ENCODE measurements at places on chromosomes 12 and 14.

DNA sequence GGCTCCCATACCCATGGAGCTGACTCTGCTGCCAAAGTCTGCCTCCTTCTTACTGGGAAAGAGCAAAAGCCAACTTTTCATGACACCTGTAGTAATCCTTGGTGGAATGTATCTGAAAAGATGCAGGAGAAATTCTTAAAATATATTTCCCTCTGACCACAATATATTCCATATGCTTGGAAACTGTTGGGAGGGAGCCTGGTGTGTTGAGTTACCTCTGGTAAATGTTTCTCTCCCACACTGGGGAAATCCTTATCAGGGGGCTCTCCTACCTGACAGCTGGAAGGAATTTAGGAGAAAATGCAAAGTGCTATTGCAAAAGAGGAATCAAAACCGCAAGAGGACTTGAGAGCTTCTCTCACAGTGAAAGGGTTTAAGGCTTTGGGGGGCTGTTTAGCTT lies 139.4 kb downstream of the TBX5 start:
- no peak for DNase-seq

- DNase-seq: no peak
Observed at GRCh38 chr12:53752621-53753020, 842 bp upstream of the CISTR start.

- no peak for DNase-seq
Observed at GRCh38 chr14:66610154-66610563, 102.2 kb downstream of the GPHN start.

GRCh38 chr12:47020211-47020821 lies 59.1 kb upstream of the PCED1B start:
- DNase-seq: no peak

- no peak for DNase-seq
Observed at GRCh38 chr12:77746096-77746495, 84.6 kb upstream of the NAV3 start.

DNA sequence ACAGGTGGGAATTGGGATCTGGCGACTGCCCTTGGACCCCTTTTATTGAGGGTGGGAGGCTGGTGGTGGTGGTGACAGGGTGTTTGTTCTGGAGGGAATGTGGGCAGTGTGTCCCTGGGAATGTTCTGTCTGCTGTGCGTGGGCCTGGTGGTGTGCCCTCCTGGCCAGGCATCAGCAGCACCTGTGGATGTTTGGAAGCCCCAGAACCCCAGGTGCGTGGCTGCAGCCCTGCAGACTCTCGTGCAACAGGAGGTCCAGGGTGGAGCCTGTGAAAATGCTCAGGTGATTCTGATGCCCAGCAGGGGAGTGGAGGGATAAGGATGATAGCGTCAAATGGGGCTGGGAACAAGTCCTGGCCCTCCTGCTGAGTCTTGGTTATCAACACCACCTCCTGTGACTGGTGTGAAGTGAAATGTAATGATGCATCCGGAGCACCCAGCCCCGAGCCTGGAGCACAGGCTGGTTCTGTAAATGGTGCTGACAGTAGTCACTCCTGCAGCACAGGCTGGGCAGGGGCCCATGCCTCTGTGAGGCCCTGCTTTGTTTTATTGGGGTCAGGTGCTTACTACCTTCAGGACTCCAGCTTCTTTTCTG lies 176.6 kb downstream of the TSPAN9 start:
- no peak for DNase-seq

DNA sequence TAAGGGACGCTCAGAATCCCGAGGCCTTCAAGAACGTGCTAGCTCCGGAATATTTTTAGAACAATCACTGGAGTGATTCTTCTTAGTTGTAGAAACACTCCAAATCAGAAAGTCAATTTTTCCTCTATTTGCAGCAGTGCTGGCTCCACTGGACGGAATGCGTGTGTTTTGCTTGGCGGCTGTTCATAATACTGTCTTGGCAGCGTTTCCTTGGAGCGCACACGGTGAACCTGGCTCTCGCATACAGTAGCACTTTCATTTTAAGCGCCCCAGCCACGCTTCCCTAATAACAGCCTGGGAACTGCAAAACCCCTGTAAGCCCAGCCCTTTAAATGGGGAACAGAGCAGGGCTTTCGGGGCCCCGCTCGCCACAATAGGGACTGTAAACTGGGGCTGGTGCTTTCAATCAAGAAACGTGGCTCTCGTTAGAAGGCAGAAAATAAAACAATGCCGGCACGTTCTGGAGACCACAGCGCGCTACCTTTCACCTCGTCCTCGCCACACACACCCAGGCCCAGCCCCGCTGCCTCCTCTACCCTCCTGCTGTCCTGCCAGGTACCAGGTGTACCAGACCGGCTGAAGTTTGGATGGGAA lies 79.9 kb downstream of the BCL11B start:
- no peak for DNase-seq

- DNase-seq: no peak
Observed at GRCh38 chr12:93676408-93677194, 574 bp upstream of the CRADD start.

DNA sequence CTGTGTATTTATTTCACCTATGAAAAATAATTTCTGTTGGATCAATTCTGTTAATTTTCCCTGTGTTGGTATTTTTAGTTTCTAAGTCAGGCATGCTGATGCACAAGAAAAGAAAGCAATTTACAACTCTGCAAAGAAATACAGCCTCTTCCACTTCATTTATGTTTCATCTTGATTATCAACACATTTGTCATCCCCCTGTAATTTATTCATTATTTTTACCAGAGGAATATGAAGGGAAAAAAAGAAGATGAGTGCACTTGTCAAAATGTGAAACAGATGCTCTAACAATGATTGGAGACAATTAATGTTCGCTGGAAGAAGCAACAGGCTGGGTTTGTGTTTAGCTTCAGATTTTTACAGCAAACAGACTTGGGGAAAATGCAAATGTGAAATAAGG lies 958.5 kb upstream of the SEL1L start:
- no peak for DNase-seq

- no peak for DNase-seq
Observed at GRCh38 chr12:109446-109845, 42.9 kb downstream of the IQSEC3 start.

GRCh38 chr12:75709503-75709902 lies 198.1 kb upstream of the KRR1 start:
- DNase-seq: no peak

DNA sequence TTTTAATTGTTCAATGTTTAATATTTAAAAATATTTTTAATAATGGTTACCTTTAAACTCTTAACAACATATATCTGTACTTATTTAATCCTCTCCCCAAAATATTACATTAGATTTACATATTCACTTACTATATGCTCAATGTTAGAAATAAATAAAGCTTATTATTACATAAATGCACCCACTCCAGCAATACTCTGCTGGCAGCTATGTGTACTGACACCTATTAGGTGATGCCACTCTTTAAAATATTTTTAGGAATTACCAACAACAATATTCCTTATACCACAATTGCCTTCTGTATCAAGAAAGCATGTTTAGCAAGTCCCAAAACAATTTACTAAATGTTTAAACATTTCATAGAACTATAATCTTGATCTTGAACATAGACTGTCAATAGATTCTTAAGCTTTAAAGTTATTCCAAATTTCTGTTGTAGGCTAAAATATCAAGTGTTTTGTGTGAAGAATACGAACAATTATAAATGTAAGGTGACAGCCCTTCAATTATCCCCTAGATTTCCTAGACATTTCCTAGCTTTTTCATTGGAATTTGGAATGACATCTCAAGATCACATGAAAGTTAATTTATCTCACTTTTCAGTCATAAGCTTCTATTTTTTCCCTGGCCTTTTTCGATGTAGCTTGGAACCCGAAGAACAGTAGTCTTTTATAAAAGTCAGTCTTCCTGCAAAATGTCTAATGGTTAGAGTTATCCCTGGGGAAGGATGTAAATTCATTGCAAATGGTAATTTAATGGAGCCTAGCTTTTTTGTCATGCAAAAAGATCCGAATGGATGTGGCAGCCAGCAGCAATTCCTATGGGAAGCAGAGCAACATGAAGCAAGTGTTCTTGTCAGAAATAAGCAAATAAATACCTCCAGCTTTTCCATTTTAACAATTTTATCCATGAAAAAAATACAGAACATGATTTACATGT lies 907.5 kb upstream of the ATXN7L3B start:
- no peak for DNase-seq

GRCh38 chr12:58067610-58068387 lies 126.4 kb downstream of the ATP23 start:
- no peak for DNase-seq

- no peak for DNase-seq
Observed at GRCh38 chr14:60485057-60485597, 736 bp downstream of the C14orf39 start.

DNA sequence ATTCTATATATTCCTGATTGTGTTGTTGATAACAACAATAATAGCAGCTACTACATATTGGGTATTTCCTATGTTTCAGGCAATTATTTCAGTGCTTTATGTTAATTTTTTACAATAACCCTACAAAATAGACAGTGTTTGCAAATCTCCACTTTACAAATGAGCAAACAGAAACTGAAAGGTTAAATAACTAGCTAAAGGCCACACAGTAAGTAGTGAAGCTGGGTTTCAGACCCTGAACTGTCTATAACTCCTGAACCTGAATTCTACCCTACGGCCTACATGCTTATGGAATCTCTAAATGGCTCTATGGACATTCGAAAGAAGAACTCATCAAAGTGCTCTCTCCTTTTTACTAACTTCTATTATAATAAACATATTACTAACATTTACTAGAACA lies 19.7 kb upstream of the NUDT4 start:
- no peak for DNase-seq

- DNase-seq: no peak
Observed at GRCh38 chr12:104222976-104223375, 7.4 kb downstream of the TXNRD1 start.

DNA sequence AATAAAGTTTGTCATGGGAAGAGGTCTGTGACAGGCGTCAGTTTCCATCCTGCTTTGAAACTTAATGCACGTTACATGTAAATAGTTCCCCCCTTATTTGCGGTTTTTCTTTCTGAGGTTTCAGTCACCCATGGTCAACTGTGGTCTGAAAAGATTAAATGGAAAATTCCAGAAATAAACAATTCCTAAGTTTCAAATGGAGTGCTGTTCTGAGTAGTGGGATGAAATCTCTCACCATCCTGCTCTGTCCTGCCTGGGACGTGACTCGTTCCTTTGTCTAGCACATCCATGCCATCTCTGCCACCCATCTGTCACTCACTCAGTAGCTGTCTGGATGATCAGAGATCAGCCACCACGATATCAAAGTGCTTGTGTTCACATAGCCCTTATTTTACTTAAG lies 51.3 kb upstream of the DICER1 start:
- DNase-seq: no peak

GRCh38 chr14:50823051-50823761 lies 7.8 kb downstream of the NIN start:
- no peak for DNase-seq

- DNase-seq: no peak
Observed at GRCh38 chr12:111410431-111411184, 4.9 kb downstream of the SH2B3 start.

- DNase-seq: no peak
Observed at GRCh38 chr14:35158951-35159653, 36.8 kb downstream of the PRORP start.

GRCh38 chr12:94172973-94173372 lies 24.6 kb downstream of the PLXNC1 start:
- DNase-seq: no peak

DNA sequence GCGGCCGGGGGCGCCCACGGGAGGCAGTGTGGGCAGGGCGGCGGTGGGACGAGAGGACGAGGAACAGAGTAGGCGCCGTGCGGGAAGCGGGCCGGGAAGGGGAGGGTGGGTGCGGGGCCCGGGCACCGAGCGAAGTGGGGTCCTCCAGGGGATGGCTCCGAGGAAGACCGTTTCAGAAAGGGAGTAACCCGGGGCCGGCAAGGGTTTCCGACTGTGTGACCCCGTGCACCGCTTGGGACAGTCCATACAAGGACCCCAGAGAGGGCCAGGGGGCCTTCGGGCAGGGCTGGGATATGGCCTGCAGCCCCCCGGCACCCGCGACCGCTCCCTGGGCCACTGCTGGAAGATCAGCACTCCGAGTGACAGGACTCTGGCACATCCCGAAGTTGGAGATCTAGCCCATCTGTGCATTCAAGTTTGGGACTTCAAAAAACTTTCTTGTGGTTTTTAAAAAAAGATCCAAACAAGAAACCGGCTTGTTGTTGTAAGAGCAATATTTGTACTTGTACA lies 448 bp downstream of the TSPAN9 start:
- no peak for DNase-seq

DNA sequence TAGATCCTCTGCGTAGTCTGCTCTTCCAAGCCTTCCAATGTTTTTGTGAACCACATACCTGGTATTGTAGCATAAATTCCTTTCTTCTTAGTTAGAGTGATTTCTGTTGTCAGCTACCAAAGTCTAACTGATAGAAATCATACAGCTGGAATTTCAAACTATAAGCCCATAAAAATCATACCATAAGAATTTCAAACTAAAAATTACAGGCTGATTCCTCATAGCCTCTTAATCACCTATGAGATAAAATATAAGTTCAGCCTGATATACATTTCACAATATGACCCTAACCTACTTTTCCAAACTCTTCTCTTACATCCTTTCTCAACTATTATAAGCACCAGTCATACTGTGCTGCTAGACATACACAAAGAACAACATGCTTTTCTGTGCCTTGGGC lies 64.8 kb downstream of the PTHLH start:
- no peak for DNase-seq

GRCh38 chr12:65534238-65534841 lies 255.9 kb downstream of the MSRB3 start:
- DNase-seq: no peak

DNA sequence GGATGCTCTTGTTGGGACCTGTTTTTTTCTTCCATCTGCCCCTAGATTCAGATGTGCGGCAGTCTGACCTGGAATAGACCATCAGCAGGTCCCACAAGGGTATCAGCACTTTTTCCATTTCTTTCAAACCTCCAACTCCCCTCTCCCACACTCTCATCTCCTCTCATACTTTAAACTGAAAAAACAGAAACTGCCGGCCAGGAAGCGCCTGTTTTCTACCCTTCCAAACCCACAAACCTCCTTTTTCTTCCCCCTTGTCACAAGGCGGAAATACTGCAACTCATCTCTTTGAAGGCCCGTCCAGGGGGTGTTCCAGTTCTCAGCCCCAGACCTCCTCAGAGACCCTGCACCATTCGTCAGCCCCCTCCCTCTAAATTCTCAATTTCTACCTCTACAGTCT lies 62.5 kb upstream of the FKBP4 start:
- DNase-seq: no peak

DNA sequence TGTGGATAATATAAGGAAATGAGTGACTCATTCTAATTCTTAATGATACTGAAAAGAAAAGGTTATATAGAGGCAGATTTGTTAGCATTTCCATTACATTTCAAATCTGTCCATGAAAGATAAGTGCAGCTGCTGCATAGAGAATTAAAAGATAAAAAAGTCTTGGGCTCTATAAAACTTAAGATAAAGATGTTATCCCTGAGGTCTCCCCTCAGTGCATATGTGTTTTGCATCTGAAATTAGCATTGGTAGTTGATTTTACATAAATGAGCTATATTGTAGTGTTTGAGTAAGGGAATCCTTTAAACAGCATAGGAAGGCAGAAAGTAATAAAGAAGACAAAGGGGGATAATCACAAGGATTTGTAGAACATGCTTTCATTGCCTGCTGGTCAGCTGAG lies 206.2 kb downstream of the FSCB start:
- no peak for DNase-seq
